ENCODE measurements at places on chromosomes 6 and 20.

- no peak for DNase-seq
These were observed 438.1 kb downstream of the GJA1 start for GRCh38 chr6:121873595-121873994.

DNA sequence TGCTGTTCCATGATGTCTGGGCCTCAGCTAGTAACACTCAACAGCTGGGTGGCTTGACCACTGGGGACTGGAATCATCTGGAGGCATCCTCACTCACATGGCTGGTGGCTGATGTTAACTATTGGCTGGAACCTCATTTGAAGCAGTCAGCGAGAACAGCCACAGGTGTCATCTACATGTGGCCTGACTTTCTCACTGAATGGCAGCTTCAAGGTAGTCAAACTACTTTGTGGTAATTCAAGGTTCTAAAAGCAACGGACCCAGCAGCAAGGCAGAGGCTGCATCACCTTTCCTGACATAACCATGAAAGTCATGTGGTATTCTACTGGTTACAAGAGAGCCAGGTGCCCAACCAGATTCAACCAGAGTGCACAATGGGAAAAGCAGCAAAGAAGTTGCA is 115.9 kb upstream of the DST start:
- no peak for DNase-seq

- DNase-seq, result no peak
These were observed 146.2 kb upstream of the ECI2 start for GRCh38 chr6:4281341-4282293.

DNA sequence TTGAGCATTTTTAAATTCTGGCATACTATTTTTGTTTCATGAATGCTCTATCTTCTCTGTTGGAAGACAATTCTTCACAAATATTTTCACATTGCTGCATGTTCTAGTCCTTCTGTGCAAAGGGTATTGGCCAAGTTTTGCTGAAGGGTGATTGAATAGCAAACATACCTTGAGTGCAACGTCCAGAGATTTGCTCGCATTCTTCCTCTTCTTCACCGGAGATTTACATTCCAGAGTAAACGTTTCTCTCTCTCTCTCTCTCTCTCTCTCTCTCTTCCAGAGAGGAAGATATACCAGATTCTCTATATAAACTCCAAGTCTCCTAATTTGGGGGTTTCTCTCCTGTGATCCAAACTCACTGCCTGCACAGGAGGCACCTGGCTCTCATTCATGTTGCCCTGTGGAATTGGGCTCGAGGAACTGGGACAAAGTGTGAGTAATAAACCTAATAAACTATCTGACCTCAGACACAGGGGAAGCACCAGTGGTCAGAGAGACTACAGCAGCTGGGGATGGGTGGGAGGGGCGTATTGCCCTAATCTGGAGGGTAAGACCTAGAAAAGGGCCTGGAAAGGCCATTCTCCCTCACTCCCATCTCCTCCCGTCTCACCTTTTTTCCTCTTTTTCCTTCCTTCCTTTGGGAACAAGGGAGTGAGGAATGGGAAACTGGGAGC is 1.1 kb upstream of the TREML1 start:
- DNase-seq, result no peak

GRCh38 chr20:12593342-12593873 is 415.4 kb upstream of the SPTLC3 start:
- no peak for DNase-seq

GRCh38 chr6:24547243-24547642 is 52.5 kb downstream of the ALDH5A1 start:
- DNase-seq, result no peak

GRCh38 chr20:17715075-17715474 is 15.3 kb downstream of the BANF2 start:
- DNase-seq, result no peak

DNA sequence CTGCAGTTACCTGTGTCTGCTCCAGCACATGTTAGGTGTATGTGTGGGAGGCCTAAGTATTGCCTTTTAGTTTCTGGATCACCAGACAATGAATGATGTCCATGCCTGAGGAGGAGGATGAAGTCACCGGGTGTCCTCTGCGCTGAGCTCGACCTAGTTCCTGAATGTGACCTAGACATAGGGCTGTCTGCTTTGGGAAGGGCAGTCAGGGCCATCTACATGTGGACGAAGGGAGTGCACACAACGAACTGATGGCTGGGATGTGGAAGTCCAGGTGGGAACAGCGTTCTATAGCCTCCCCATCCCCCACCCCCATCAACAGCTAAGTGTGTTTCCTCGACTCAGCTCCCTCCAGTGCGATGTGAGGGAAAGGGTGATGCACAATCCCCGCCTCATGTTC is 186.3 kb downstream of the QKI start:
- no peak for DNase-seq
